ENCODE measurements at places on chromosomes 1 and 21.
A peak's percentile ranks its signal among the peaks of the same experiment; 100 is the strongest.

- DNase-seq, result no peak
Observed at GRCh38 chr1:204713541-204713940, 28.0 kb upstream of the LRRN2 start.

GRCh38 chr21:17784604-17785402, 34.4 kb downstream of the C21orf91 start:
- no peak for DNase-seq

- no peak for DNase-seq
Observed at GRCh38 chr1:222243902-222244301, 304.0 kb downstream of the HHIPL2 start.

DNA sequence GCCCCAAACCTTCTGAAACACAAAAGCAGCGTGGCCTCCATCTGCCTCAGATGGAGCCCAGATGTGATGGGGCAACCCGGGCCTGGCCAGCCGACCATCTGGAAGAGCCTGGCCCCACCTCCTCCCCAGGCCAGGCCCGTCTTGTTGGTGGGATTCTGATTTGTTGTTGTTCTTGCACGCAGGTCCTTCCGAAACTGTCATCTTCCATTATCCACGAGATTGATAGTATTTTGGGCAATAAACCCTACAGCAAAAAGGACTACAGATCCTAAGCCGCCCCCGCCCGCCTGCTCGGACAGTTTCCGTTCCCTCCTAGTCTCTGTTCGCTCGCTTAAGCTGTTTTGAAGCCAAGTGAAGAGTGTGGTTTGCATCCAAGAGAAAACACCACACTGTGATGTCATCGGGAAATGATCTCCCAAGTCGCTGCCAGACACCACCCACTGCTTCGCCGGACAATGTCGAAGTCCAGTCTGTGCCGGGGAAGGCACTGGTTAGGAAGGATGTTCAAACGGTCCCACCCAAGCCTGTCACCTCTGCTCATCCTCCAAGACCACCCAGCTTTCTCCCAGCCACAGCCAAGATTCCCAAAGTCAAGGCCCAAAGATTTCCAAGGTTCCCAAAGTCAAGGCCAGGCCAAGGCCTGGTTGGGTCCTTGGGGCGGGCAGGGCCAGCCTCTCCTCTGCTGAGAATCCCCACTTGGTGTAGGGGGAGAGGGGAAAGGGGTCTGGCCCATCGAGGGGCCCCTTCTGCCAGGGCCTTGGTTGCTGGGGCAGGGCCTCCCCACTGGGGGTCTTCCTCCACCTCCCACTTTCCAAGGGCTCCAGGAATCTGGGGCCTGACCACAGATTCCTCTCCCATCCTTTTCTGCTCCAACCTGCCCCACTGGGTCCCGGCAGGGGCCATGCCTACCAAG, 52.9 kb downstream of the KCNAB2 start:
- no peak for DNase-seq

- no peak for DNase-seq
Observed at GRCh38 chr1:155171836-155172731, 1.0 kb downstream of the KRTCAP2 start.

DNA sequence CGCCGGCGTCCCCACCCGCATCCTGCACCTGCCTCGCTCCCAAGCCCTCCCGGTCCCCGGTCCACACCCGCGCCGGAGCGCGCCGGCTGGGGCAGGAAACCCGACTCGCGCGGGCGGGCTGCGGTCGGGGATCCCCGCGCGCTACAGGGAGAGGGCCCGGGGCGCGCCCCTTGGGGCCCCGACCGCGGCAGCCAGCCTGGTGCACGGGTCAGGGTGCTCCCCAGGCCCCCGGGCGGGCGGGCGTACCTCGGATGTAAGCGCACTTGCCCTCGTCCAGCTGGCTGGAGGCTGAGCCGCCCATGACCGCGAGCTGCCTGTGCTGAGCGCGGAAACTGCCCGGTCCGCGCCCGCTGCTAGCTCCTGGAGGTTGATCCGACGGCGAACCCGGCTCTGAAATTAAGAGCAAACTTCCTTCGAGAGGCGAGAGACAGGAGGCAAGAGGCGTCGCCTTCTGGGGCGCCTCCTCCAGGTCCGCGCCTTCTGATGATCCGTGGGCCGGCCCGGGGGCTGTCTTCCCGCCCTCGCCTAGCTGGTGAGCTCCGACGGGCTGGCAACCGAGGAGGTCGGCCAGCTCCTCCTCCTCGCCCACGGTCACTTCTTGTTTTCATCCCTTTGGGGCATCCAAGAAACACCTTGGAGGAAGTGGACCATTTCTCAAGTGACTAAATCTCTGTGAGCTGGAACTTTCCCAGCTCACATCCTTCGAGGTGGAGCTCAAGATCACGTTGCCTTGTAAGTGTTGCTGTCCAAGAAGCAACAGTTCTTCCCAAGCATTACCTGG, at the start of gene NIBAN1:
TSS of gene NIBAN1 (minus strand) at position 453 of the 781 bp plus-strand sequence. CDS start at position 301, 152 bp downstream.
- peak; percentile 31 for DNase-seq

GRCh38 chr1:13828454-13829151, 128.6 kb downstream of the PRDM2 start:
- no peak for DNase-seq

DNA sequence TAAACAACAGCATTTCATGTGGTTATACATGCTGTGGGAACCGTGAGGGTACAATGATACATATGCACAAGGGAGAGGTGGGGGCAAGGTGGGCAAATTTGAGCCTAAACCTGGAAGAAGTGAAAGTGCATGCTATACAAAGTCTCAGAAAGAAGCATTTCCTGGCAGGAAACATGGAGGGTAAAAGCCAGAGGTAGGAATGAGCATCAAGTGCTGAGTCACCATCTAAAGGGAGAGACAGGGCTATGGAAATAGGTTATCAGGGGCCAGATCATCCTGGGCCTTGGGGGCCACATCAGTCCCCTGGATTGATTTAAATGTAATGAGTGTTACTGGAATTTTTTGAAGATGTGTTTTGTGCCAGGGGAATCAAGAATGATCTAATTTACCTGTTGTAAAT, 60.1 kb upstream of the DAB1 start:
- DNase-seq, result no peak

DNA sequence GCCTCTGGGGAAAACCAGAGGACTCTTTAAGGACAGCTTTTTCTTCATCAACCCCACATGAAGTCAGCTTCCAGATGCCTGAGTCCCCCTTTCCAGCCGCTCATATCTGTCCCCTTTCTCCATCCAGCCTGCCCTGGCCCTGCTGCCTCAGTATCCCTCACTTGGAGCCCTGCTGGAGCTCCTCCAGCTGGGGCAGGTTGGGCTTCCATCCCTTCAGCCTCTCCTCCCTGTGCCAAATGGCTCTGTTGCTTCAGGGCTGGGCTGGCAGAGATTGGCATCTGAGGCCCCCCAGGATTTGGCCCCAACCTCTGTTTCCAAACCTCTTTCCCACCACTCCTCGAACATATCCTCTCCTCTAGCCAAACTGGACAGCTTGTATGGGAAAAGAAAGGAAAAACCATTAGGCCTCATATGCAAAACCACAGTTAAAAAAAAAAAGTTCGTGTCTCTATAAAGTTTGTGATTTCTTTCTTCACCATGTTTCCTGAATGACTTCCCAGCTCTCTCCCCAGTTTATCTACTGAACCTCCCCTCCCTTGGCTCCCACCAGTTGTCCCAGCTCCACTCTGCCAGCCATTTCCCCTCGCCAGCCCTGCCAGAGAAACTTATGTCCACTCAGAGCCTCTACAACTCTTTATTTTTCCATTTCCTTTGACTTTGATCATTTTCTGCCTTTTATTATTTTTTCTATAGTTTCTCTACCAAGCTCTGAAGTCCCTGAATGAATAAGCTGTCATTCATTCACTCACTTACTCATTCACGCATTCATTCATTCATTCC, 217.9 kb downstream of the FOXD2 start:
- DNase-seq, result no peak

GRCh38 chr1:76142771-76143540, 68.4 kb downstream of the ST6GALNAC3 start:
- DNase-seq, result no peak
